Esophagus squamous epithelium (tissue), 5 donors: ENCODE measurements at places on chromosomes 12 and 14.

DNA sequence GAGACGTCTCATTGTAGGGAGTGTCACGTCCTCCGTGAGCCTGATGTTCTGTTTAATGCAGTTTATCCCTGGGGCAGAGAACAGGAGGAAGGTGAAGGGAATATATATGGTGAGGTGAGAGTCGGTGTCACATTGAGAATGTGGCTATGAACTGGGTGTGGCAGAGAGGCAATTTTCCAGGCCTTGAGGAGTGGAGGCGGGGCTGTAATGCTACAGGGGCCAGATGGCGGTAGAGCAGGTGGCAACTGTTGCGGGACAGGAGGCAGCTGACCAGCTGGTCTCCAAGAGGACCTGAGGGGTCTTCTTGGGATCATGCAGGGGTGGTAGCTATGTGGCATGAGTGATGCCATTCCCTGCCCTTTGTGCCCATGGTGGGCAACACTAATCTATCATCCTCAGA, 59.6 kb downstream of the CACNA1C start:
- DNase-seq, result no peak

DNA sequence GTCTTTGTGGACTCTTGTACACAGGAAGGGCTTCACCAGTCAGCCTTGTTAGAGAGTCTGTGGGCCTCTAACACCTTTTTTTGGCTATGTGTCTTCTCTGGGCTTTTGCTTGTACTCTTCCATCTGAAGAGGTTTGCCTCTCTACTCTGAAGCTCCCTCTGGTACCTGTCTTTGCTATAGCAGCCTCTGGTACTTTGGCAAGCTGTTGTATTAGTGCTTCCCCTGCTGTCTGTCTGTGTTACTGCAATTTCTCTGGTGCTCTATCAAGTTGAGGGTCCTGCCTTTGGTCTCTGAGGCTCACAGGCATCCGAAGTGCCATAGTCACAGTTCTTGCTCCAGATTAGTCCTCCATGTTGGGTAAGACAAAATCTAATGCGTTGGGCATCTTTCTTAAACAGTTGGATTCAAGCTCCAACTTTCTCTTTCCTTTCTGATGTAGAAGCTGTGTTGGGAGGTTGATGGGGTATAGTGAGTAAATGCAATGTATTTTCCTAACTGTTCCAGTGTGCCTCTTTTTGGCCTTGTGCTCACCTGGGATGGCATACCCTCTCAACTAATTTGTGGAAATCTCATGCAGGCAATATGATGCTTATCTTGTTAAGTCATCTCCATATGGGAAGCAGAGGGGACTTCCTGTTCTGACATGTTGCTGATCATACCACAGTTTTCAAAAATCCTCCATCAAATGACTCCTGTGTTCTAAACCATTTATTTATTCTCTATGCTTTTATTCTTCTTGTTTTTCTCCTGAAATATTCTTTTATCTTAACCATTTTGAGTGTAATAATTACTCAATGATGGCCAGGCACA, 88.8 kb downstream of the ATF7IP start:
- DNase-seq, result no peak

- DNase-seq, result no peak
Measured at GRCh38 chr12:46435625-46436024, 63.1 kb upstream of the SLC38A2 start.

- DNase-seq, result no peak
Measured at GRCh38 chr14:100440207-100440631, 117.1 kb downstream of the SLC25A47 start.

GRCh38 chr14:50038398-50039119, 77.8 kb downstream of the VCPKMT start:
- no peak for DNase-seq
